ENCODE measurements at places on chromosomes 5 and 9.

DNA sequence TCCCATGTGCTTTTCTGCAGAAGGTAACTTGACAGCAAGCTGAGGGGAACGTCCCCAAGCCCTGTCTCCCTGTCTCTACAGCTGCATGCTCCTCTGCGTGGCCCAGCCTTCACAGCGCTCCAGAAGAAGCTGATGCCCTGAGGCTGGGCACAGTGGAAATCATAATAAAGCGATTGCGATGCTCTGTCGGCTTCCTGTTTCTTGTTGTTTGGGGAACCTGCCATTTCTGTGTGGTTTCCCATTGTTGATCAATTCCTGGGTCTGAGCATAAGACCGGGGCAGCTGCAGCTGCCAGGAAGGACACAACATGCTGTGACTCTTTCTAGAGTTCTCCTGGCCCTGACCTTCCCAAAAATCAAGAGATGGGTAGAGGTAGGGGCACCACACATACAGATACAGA lies 7.2 kb upstream of the DNAJB5 start:
- DNase-seq, result no peak

GRCh38 chr5:171906066-171906570 lies 100.3 kb downstream of the FBXW11 start:
- no peak for DNase-seq

GRCh38 chr5:9251379-9251980 lies 294.4 kb downstream of the SEMA5A start:
- DNase-seq, result no peak

DNA sequence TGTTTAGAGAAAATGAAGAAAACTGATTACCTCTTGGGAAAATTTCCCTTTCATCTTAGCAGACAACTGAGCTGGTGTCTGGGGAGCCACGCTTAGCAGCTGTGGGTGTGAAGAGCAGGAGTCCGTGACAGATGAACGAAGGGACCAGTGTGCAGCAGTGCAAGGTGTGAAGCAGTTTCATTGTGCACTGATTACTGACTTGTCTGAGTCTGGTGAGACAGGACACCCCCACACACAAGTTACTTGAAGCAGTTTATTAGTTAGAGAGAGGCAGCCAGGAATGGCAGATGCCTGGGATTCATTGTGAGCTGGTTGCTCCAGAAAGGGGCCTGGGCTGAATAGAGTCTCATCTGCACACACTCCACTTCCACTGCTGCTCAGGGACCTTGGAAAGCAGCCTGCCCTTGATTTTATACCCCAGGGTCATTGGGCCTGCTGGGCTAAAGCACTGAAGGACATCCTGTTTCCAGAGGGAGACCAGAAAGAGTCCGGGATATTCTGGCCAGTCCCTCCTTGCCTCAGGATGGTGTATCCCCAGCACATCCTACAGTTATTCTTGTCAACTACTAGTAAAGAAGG lies 47.4 kb downstream of the FBXL7 start:
- DNase-seq, result no peak

- DNase-seq, result no peak
These were observed 30.6 kb downstream of the CRHBP start for GRCh38 chr5:76983468-76983867.

DNA sequence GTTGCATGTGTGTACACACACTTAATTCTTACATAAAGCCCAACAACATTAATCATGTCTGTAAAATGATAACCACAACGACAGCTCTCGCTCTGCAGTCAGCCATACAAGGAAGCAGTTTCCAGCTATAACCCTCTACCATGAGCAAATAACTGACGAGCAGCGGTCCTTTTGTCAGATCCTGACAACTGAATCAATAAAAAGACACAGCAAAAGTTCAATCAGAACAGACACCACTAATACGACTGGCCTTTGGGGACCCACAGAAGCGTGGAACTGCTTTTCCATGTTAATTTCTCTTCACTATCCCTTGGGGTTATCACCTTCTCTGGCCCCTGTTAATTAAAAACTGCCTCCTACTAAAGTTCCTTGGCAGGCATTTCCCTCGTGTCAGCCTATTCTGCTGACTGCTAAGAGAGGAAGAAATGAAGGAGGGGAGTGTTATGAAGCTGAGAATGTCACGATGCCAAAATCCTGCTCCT lies 722.8 kb upstream of the GRAMD2B start:
- DNase-seq, result no peak

GRCh38 chr9:129693741-129694140 lies 28.3 kb downstream of the PRRX2 start:
- no peak for DNase-seq

DNA sequence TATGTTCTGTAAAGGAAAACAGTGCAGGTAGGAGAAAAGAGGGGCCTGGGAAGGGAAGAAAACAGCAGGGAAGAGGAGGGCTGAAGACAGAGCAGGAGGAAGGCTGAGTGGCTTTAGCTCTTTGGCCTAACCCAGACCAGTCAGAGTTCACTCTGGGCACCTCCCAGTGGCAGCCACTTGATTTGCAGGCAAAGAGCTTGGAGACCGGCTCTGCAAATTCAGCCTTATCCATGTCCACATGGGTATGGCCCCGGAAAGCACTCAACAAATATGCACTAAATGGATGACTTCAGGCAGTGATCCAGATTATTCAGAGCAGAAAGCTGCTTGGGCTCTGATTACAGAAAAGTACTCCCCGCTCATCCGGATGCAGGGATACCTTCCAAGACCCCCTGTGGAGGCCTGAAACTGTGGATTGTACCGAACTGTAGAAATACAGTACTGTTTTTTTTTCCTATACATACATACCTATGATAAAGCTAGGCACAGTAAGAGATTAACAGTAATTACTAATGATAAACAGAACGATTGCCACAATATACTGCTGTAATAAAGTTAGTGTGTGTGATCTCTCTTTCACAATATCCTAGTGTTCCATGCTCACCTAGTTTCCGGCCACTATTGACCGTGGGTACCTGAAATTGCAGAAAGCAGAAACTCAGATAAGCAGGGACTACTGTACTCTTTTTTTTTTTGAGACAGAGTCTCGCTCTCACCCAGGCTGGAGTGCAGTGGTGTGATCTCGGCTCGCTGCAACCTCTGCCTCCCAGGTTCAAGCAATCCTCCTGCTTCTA lies 4.6 kb upstream of the RNU6ATAC start:
- no peak for DNase-seq

GRCh38 chr5:91361055-91361701 lies 21.9 kb downstream of the ARRDC3 start:
- DNase-seq, result no peak

DNA sequence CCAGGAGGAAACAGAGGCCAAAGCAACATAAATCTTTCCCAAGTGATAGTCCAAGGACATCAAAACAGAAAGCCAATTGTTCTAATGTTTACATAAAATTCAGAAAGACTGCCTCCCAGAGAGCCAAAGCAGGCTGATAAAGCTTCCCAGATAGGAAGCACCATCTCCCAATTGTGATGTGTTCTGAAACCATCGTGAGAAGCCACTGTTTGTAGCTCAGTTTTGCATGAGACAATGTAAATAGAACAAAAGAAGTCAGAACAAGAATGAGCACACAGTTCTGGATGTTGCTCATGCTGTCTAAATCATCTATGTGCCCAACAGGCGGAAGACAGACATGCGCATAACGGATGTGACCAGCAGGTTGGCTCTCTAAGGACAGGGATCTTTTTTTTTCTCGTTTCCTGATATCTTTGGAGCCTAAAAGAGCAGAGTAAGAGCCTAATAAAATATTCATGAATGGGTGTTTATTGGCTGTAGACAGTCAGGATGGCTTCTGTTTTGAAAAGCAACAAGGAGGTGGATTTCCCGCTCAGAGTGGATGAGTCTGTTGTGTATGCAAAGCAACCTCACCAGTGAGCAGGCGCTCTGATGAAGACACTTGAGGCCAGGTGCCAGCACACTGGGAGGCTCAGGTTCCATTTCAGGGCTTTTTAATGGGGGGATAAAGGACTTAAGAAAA lies 113.6 kb downstream of the GNA14 start:
- no peak for DNase-seq

- no peak for DNase-seq
These were observed 28.3 kb upstream of the IER5L start for GRCh38 chr9:129206401-129206800.

- no peak for DNase-seq
These were observed 22.5 kb downstream of the FGD3 start for GRCh38 chr9:92969516-92970466.

GRCh38 chr5:78364005-78364404 lies 3.6 kb downstream of the SCAMP1 start:
- no peak for DNase-seq

- DNase-seq, result no peak
These were observed 22.3 kb upstream of the TTLL11 start for GRCh38 chr9:122115176-122116035.

GRCh38 chr9:121277518-121278295 lies 9.7 kb downstream of the GSN start:
- DNase-seq, result no peak

GRCh38 chr5:93246090-93246855 lies 334.7 kb downstream of the NR2F1-AS1 start:
- DNase-seq, result no peak

DNA sequence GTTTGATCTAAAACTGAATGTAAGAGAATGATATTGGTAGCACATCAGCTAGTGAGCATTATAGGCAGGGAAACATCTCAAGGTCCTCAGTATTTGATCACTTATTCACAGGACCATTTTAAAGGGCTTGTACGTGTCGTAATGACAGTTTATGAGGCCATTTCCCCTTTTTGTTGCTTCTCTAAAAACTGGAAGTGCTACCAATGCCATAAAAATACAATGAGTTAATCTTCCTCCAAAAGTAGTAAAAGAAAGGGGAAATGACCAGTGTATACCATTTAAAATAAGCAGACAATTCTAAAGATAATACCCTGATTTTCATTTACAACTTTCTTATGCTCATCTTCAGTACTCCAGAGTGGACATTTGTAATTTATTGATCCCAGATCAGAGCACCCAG lies 285.8 kb upstream of the PCSK5 start:
- no peak for DNase-seq

- no peak for DNase-seq
These were observed 15.4 kb upstream of the CERCAM start for GRCh38 chr9:128405077-128405779.

- no peak for DNase-seq
These were observed 57.4 kb upstream of the SPRY4 start for GRCh38 chr5:142382186-142382585.

DNA sequence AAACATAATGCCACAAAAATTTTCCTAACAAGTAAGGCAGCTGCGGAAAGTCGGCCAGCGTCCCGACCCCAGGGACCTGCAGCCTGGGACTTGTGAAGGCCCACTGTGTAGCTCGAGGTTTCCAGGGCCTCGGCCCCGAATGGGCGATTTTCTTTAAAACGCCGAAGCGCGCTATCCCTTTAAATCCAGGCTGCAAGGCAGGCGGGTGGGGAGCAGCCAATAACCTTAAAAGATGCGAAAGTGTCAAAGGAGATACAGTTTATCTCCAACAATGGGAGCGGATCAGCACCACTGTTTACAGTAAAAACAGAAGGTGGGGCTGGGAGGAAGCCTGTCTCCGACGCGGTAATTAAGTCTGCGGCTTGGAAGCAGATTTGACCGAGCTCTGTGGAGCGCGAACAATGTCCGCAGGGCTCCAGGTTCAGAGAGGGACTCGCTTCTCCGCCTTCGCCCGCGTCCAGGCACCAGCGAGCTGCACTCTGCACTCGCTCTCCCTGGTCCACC lies 1.7 kb upstream of the ZSWIM6 start:
- peak; percentile 75 for DNase-seq

DNA sequence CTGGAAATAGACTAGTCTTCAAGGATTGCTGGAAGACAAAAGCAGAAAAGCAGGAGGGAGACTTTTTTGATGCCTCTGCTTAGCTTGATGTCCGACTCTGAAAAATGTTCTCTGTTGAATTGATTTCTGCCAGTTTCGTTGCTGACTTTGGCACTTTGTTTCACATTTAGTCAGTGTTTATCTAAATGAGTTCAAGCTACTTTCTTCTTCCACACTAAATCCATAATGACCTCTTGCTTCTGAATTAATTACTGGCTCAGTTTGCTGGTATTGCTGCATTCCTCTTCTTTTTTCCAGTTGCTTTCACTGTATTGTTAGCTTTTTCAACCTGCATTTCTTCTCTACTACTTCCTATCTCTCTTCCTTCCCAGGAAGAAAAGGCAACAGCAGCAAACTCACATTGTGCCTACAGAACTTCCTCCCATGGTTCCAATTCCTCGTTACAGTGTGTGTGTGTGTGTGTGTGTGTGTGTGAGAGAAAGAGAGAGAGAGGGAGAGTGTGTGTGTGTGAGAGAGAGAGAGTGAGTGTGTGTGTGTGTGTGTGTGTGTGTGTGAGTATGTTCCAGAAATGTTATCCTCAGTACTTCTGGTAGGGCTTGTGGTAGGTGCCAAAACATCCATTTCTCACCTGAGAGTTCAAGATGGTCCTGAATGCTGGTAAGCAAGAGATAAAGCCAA lies 234.8 kb downstream of the CSNK1G3 start:
- DNase-seq, result no peak

GRCh38 chr5:95280401-95281095 lies 4.3 kb downstream of the MCTP1 start:
- no peak for DNase-seq

GRCh38 chr9:127049044-127049443 lies 73.4 kb downstream of the ANGPTL2 start:
- no peak for DNase-seq

DNA sequence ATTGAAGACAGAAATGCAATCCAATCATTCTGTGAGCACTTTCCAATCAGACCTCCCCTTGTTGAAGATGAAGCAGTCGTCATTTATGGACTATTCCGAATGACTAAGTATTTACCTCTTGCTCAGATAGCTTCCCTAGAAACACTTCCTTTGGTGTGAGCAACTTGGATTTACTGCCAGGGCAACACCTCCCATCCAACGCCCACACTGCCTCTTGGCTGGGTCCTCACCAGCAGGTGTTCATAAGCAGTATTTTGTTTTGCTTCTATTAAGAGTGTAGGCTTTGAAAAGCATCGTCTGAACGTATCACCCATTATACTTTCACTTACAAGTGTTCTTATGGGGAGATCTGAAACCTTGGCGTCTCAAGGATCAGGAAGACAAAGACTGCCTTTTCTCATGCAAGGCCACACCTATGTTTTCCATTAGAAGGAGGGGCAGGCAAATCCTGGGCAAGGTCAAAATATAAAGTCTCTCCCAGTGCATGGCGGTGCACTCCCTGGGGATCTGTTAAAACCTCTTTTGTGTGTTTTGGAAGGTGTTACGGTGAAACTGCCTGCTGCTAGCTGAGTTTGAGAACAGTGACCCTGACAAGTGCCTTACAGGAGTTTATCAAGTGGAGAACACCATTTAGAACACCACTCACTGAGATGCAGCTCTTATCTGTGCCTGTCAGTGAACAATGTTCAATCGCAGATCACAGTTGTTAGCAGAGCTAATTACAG lies 10.6 kb upstream of the MARCHF3 start:
- DNase-seq, result no peak
